ENCODE measurements at places on chromosomes 12 and 14.

GRCh38 chr12:64036414-64036813 lies 185.7 kb downstream of the KICS2 start:
- DNase-seq: no peak

DNA sequence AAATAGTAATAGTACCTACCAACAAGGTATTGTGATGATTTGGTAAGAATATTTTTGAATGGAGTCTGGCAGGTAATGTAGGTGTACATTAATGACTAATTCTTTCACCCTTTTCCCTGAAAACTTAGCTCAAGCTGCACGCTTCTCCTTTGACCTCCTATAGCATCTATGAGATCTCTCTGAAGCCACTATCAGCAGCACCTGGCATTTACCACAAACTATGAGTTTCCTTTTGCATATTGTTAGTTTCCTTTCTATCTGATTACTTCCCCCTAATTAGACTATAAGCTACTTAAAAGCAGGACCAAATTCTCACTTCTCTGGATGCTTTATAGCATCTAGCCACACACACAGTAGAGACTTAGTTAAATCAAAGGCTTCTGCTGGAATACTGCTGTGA lies 48.1 kb downstream of the SLC8A3 start:
- DNase-seq: no peak

DNA sequence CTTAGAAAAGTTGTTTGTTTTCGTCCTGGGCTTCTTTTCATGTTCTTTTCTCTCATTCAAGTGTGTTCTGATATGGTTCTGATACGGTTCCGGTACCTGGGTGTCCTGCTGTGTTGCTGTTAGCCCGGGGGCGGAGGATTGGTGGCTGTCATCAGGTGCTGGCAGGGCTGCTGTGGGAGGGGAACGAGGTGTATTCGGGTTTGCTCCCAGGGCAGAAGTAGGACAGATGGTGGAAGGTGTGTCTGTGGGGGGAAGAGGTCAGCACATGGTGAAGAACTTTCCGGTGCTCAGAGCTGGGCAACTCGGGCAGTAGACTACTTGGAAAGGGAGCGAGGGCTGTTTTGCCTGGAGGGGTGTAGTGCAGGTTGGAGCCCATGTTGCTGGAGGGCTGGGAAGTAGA lies 70.2 kb downstream of the SLC25A47 start:
- no peak for DNase-seq

- DNase-seq: no peak
These were observed 10.6 kb downstream of the MYO1H start for GRCh38 chr12:109358154-109358869.

DNA sequence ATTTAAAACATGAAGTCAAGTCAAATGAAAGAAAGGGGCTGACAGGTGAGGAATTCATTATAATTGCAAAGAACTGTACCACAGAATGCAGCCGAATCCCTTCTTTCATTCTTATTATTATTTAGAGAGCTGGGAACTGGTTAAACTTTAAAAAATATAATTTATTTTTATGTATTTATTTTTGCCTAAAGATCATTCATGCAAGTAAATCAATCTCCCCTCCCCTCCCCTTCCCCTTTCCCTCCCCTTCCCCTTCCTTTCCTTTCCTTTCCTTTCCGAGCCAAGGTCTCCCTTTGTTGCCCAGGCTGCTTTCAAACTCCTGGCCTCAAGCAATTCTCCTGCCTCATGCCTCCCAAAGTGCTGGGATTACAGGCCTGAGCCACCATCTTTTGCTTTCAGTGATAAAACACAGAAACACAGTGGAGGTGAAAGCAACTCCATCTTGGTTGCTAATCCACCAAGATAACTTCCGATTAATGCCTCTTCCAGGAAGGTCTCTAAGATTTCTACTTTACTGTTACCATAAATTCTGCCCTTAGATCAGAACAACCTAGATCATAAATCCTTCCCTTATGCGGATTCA lies 6.0 kb upstream of the UBC start:
- no peak for DNase-seq

GRCh38 chr12:68271346-68271745 lies 17.9 kb upstream of the IL22 start:
- no peak for DNase-seq

Data from stimulated activated naive CD4-positive, alpha-beta T cell treated with Interleukin-2 at 50 U/mL for 16 hours (primary cell).